ENCODE measurements at places on chromosomes 4 and X.

GRCh38 chrX:38750551-38750950, 50.7 kb upstream of the MID1IP1 start:
- DNase-seq, result no peak

- no peak for DNase-seq
Observed at GRCh38 chr4:144782345-144782744, 136.4 kb downstream of the HHIP start.

DNA sequence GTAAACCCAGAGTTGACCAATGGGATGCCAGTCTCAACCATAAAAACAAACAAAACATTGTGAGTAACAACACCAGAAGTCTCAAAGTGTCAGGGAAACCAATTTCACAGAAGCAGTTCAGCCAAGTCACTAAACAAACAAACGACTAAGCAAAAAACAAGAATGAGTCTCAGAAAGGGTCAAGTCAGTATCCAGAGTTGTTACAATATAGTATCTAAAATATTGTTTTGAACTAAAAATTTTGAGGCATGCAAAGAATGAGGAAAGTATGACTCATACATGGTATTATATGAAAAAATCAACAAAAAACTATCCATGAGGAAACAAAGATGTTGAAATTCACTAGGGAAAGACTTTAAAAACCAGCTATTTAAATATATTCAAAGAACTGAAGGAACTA, 70.6 kb downstream of the AR start:
- no peak for DNase-seq

GRCh38 chrX:16705370-16705769, 7.1 kb downstream of the CTPS2 start:
- DNase-seq, result no peak

- no peak for DNase-seq
Observed at GRCh38 chrX:152958047-152958446, 35.9 kb downstream of the PNMA5 start.

DNA sequence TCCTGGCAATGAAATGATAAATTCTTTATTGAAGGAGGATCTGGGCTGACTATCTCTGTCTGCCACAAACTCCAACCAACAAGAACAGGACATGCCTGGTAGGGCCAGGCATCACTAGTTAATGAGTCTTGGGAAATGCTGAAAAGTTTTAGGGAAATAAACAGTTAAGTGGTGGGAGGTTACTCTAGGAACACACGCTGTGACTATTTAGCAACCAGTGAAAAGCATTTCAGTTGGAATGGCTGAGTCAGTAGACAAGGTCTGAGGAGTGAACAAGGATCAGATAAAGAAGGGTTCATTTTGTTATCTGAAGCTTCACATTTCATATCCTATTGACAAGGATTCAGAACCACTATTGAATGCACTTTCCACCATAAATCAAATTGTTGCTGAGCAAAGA, 394.9 kb upstream of the BOD1L1 start:
- DNase-seq, result no peak

All from activated T-helper 9 cell treated with anti-CD3 and anti-CD28 coated beads, Interleukin-2, amount 50 U/mL, for 16 hours (primary cell).